ENCODE measurements at places on chromosomes 12 and 14.

DNA sequence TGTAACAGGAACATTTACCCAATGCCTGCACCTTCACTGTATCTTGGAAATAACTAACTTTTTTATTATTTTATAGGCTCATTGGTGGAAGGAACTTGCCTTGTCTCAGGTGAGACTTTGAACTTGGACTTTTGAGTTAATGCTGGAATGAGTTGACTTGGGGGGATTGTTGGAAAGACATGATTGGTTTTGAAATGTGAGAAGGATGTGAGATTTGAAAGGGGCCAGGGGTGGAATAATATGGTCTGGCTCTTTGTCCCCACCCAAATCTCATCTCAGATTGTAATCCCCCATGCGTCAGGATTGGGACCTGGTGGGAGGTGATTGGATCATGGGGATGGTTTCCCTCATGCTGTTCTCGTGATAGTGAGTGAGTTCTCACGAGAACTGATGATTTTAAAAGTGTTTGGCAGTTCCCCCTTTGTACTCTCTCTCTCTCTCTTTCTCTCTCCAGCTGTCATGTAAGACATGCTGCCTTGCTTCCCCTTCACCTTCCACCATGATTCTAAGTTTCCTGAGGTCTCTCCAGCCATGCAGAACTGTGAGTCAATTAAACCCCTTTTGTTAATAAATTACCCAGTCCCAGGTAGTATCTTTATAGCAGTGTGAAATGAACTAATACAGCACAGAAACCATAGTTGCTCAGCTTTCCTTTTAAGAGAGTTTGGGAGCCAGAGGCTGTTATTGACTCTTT, 244.1 kb downstream of the BTG1 start:
- no peak for DNase-seq

GRCh38 chr12:126807312-126807865, 1459.6 kb upstream of the TMEM132C start:
- no peak for DNase-seq

GRCh38 chr12:22271023-22271422, 63.5 kb downstream of the ST8SIA1 start:
- DNase-seq, result no peak

- DNase-seq, result no peak
Measured at GRCh38 chr14:104530646-104531045, 48.9 kb upstream of the C14orf180 start.

DNA sequence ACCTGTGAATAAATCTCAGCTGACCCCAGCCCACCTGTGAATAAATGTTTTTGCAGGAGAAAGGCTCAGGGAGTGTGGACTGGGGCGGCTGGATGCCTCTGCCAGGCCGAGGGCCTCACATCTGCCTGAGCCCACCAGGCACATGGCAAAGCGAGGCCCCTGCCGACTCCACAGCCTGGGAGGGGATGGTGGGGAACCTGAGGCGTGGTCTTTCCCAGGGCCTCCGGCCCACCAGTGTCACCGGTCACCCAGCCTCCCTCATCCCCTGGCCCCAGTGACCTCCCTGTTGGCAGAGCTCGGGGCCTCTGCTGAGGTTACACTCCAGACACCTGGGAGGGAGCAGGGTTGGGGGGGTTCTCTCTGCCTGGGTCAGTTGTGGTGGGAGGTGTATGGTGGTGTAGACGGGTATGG, 8.2 kb downstream of the NOC4L start:
- no peak for DNase-seq

GRCh38 chr14:68198713-68199495, 379.3 kb downstream of the RAD51B start:
- DNase-seq, result no peak

GRCh38 chr14:22168092-22168955, 420.7 kb downstream of the DAD1 start:
- no peak for DNase-seq

GRCh38 chr12:22329621-22330020, 4.9 kb downstream of the ST8SIA1 start:
- no peak for DNase-seq

DNA sequence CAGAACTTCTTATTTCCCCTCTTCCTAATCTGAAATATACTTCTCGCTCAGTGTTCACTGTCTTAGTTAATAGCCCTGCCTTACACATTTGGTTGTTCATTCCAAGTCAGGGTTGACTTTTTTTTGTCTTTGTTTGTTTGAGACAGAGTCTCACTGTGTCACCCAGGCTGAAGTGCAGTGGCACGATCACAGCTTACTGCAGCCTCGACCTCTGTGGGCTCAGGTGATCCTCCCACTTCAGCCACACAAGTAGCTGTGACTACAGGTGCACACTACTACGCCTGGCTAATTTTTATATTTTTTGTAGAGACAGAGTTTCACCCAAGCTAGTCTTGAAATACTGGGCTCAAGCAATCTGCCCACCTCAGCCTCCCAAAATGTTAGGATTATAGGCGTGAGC, 42.3 kb upstream of the PRPF39 start:
- no peak for DNase-seq

GRCh38 chr12:99170037-99170436, 477.5 kb upstream of the GARIN6 start:
- no peak for DNase-seq

- no peak for DNase-seq
Measured at GRCh38 chr14:68085742-68086141, 266.2 kb downstream of the RAD51B start.

GRCh38 chr12:120977531-120978295, 630 bp upstream of the HNF1A start:
- no peak for DNase-seq

DNA sequence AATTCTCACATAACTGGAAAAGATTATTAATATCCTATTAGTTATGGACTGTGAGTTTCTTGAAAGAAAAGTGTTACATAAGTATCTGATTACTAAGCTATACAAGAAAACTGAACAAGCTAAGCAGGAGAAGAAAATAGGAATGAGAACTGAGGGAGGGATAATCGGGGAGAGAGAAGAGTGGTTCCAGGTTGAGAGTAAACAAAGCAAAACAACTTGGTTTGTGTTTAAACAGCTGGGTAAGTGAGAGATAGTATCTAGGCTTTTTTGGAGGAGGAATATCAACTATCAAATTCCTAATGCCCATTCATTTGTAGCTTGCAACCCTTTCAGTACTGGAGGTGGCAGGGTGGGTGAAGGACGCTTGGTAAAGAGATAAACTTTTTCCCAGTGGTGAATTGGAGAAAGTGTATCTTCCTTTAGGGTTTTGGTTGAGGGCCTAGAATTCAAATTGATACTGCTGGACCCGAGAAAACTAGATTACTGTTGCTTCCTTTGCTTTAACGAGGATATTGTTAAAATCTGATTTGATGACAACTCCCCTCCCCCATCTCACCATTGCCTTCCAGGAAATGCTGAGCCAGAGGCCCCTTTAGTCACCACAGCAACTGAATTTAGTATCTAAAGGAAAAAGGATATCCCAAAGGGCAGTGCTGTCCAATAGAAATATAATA, 2.0 kb upstream of the SLC2A3 start:
- no peak for DNase-seq

DNA sequence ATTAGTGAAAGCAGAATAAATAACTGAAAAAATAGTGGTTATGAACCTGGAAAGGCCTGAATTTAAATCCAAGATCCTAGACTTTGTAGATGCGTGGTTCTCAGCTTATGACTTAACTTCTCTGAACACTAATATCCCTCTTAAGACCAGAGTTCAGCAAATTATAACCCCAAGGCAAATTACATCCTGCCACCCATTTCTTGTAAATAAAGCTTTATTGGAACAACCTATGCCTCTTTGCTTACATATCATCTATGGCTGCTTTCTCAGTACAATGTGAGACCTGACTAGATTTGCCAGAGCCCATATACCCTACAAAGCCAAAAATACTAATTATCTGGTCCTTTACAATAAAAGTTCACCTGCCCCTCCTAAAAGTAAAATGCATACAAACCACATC, 199.1 kb downstream of the MED13L start:
- DNase-seq, result no peak

GRCh38 chr14:99183311-99183710, 88.7 kb downstream of the BCL11B start:
- no peak for DNase-seq

- DNase-seq, result no peak
Measured at GRCh38 chr12:116418551-116418950, 140.6 kb upstream of the MAP1LC3B2 start.

DNA sequence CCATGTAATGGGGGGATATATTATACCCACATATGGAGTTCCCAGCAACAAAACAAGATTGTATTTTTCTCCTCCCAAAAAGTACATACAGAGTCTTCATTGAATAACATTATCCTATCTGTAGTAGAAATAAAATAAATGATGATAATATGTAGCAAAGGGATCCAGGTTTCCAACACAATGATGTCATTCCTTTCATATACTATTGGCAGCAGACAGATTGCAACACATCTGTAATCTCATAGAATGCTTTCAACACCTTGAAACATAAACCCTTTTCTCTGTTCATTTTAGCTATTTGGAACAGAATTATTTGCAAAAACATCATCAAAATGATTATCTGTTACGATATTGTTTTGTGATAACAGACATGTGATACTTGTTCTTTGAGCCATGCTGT, 317.6 kb downstream of the DPF3 start:
- DNase-seq, result no peak

GRCh38 chr12:100138048-100138802, 4.4 kb downstream of the BLTP3B start:
- DNase-seq, result no peak

DNA sequence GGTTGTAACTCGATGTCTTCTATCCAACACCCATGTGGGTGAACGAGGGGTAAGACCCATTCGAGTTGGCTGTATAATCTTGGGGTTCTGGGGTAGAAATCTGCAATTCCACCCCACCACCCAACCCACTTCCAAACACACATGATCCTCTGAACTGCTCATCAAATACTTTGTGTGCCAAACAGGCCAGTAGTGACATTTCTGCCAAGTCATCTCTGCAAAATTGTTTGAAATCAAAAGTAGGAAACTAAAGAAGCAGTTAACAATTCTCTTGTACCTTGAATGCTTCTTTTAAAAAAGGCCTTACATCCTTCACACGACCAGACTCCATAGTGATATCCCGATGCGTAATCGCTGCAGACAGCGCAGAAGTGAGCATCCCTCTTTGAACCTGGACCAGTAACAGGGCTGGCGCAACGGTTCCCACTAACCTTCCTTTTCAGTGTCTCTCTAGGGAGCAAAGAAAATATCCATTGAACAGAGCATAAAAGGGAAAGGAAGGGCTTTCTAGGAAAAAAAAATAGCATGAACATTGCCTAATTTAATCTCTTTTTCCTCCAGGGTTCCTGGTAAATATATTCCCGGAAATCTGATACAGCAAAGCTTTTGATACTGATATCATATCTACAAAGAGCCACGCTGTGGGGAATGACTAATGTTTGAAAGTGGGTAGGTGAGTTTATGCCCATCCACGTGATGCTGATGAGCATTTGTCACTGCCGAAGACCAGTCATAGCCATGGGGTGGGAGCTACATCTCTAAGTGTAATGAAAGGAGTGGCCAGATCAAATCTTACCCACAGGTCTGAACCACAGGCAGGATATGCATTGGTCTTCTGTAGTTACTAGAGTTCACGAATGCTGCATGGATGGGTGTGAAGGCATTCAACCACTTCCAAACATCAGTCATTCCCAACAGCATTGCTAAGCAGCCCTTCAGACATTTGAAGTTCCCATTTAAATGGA, 14.2 kb downstream of the ESR2 start:
- DNase-seq, result no peak

- DNase-seq, result no peak
Measured at GRCh38 chr12:27769142-27769673, 10.8 kb upstream of the KLHL42 start.

- DNase-seq, result peak; percentile 92
Measured at GRCh38 chr12:32535288-32535999, 136.1 kb downstream of the FGD4 start.

DNA sequence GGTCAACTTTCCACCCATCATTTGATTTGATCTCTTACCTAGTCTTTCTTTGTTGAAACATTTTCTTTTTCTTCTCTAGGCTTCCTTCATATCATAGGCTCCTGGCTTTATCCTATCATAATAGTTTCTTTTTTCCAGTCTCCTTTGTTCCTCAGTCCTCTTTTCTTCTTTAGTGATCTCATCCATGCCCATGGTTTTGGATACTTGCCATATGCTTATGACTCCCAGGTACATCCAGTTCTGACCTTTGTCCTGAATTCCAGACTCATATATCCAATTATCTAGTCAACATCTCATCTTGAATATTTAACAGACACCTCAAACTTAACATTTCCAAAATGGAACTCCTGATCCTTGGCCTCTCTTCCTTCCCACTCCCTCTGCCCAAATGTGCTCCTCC, 36.1 kb upstream of the KRAS start:
- no peak for DNase-seq

DNA sequence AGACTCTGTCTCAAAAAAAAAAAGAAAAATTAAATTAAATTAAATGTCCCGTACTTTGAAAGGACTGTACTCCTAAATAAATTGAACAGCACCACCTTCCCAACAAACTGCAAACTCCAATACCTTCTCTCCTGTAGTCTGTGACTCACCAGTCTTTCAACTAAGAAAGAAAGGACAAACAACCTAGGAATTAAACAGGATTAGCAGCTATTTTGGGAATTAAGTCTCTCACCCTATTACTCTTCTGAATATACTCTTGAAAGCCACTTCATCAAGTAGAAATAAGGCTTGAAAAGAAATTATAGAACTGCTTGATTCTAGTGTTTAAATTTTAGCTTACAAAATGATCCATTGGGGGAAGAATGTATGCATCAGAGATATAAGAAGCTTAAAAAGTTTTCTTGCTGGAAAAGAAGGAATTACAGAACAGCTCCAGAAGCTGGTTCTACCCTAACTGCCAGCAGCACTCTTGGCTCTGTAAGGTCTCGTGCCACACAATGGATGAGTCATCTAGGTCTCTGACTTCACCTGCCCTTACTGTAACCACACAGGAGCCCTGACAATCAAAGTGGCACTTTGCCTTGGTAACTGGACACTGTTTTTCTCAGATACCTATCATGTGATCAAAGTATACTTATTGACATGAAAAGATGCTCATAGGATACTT, 57.0 kb upstream of the CERS5 start:
- DNase-seq, result no peak

DNA sequence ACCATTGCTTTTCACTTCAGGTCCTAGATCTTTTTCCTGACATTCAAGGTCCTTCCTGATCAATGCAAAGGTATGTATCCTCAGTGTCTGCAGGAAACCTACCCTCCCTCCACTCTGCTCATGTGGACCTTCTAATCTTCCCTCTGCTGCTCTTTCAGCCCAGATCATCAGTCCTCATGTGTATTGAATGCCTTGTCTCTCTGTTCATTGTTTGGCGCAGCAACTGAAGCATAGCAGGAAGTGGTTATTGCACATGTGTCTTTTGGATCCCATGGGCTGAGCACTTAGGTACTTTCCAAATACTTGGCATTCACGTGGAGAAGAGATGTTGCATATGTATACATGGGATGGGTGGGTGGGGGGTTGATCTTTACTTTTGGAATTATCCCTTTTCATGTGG, 4.3 kb upstream of the NIN start:
- DNase-seq, result no peak

DNA sequence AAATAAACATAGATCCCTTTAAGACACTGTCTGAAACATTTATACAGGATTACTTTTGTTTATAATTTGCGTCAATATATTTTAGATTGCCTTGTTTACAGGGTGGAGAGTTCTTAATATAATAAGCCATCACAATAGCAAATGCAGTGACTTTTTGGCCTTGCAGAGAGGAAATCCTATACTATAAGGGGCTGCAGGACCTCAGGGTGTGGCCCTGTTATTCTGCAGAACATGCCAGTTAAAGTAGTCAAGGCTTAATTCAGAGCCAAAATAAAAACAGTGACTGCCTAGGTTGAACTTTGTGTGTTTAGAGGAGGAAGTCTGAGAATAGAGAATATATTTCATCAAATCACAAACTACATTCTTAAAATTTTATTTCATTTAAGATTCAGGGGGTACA, 381.6 kb downstream of the DUSP6 start:
- no peak for DNase-seq

- DNase-seq, result no peak
Measured at GRCh38 chr12:15910468-15910863, 666 bp upstream of the DERA start.

All from NCI-H1105 (cell line).